Activated naive CD8-positive, alpha-beta T cell treated with anti-CD3 and anti-CD28 coated beads for 36 hours (primary cell): ENCODE measurements at places on chromosomes 6 and 20.

- no peak overlapping the region for H3K27ac ChIP-seq
- DNase-seq: no peak
- H3K4me3 ChIP-seq: no peak overlapping the region
Observed at GRCh38 chr6:47169785-47170616, 127.9 kb upstream of the ADGRF1 start.

- no peaks in the 10 kb centered on the region for H3K27me3 ChIP-seq
- no peaks in the 10 kb centered on the region for H3K36me3 ChIP-seq
- DNase-seq: no peak
- H3K4me1 ChIP-seq: no peaks in the 10 kb centered on the region
- H3K4me3 ChIP-seq: no peak overlapping the region
Observed at GRCh38 chr20:53097371-53097770, 125.2 kb downstream of the TSHZ2 start.

DNA sequence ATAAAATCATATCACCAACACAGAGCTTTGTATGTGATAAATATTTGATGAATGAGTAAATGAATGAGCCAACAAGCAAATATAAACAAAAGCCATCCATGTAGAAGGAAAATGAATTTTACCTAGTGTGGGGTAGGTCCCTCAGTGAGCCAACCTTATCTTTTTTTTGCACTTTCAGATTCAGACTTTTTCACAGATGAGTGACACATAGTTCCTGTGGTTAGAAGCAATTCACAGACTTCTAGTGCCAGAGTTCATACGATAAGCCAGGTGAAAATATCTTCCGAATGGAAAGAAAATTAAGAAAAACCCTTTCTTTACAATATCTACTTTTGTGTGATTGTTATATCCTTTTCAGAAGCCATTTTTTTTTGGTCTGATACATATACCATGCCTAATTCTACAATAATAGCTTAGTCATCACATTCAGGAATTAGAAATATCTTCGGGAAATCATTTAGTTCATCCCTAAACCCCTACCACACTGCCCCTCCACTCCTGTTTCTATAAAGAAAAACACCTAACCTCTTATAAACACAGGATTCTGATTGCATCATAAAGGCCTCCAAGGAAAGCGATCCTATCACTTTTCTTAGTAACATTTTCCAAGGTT, 82.7 kb upstream of the CNR1 start:
- no peak overlapping the region for H3K4me3 ChIP-seq
- DNase-seq: no peak
- H3K27ac ChIP-seq: no peak overlapping the region
- H3K27me3 ChIP-seq: peaks cover 9% of the 10 kb centered on the region

- H3K4me1 ChIP-seq: peaks cover 11% of the 10 kb centered on the region
- H3K27me3 ChIP-seq: no peaks in the 10 kb centered on the region
- H3K4me3 ChIP-seq: no peak overlapping the region
- no peak overlapping the region for H3K27ac ChIP-seq
Observed at GRCh38 chr20:1247689-1248088, 18.4 kb upstream of the SNPH start.

DNA sequence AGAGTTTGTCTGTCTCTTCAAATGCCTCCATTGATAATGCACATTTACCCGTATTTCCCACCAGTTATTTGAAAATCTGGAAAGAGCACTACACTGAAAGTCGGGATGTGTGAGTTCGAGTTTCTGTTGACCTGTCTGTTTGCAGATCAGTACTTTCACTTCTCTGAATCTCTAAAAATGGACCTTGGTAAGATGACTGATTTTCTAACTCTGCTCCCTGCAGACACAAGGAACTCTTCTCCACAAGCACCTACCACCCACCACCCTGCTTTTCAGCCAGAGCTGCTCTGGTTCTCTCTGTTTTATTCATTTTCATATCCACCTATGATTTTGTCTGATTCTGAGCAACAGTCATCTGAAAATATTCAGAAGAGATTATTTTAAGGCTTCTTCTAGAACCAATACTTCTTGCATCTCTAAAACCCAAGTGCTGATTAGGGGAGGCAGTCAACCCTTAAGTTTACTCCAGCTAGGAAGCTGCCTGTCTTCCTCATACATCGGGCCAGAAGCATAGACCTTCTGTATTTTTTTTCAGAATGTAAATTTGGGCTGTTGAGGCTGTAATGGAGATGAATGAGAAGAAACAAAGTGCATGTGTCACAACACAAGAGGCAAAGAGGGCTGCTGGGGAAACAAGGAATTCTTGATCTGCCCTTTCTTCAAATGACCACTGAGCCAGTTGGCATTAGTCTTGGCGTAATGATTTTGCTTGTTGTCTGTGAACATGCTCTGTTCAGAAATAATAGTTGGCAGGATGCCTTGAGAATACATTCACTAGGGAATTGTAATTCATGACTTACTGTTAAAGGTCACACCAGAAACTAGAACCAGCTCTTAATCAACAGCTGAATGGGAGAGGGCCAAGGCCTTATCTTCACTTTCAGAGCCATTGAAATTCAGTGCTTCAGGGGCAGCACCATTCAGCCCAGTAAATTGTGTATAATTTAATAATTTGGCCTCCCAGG, 85.4 kb upstream of the MYLIP start:
- H3K4me1 ChIP-seq: peaks cover 6% of the 10 kb centered on the region
- H3K27me3 ChIP-seq: peaks cover 4% of the 10 kb centered on the region
- DNase-seq: no peak
- H3K27ac ChIP-seq: no peak overlapping the region
- H3K4me3 ChIP-seq: no peak overlapping the region

GRCh38 chr20:4480104-4480503, 241.6 kb upstream of the PRND start:
- H3K4me3 ChIP-seq: no peak overlapping the region
- H3K27ac ChIP-seq: no peak overlapping the region
- H3K27me3 ChIP-seq: peaks cover 15% of the 10 kb centered on the region
- no peaks in the 10 kb centered on the region for H3K4me1 ChIP-seq

DNA sequence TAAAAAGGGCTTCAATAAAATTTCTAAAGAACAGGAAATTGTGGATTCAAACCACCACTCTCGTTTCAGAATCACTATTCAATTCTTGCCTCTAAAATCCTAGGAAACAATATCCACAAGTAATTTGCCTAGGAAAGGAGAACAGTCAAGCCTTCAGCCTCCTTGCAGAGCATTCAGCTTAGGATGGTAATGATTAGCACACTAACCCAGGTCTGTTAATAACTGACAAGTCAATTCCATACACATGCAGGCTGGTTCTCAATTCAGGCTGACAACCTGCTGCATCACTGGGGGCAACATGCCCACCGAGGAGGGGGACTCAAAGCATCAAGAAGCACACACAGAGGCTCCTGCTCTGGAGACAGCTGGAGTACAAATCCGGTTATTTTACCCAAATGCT, 57.6 kb downstream of the GMDS start:
- H3K27ac ChIP-seq: no peak overlapping the region
- peaks cover 22% of the 10 kb centered on the region for H3K36me3 ChIP-seq
- peaks cover 12% of the 10 kb centered on the region for H3K27me3 ChIP-seq
- peaks cover 32% of the 10 kb centered on the region for H3K4me1 ChIP-seq
- H3K4me3 ChIP-seq: no peak overlapping the region

DNA sequence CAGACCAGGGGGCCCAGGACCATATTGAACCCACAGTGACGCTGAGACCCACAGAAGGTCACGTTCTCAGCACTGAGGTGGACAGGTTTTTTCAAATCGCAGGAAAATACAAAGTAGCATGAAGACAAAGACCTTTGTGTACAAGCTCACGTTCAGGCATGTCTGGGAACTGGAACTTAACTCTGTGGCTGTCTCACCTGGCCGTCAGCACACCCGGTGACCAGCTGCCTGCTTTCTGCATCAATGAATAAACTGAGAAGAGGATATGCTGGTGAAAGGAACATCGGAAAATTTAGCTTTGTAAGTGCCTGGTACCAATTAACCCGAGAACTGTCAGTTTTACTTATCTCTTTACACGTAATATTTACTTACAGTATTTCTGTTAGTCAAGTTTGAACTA, 36.5 kb downstream of the WDR27 start:
- H3K36me3 ChIP-seq: peaks cover 7% of the 10 kb centered on the region
- H3K4me3 ChIP-seq: no peak overlapping the region
- no peak overlapping the region for H3K27ac ChIP-seq
- DNase-seq: no peak
- no peaks in the 10 kb centered on the region for H3K27me3 ChIP-seq
